ENCODE measurements at places on chromosomes 2 and 18. TPM values are rescaled to one million over a fixed set of nuclear protein-coding genes. Genes with fewer than 3 reads are reported as not detected.

The ZNF521 gene
- 11.3 TPM for total RNA-seq

The CYS1 gene
- total RNA-seq, result 0.09 TPM

The DLX1 gene
- total RNA-seq, result not detected

The C2orf92 gene
- total RNA-seq, result 12.8 TPM

The CKAP2L gene
- total RNA-seq, result 8.0 TPM

The HOXD13 gene
- not detected for total RNA-seq

The NR4A2 gene
- total RNA-seq, result 1.3 TPM

The LIMS3 gene
- total RNA-seq, result not detected

The GALNT14 gene
- total RNA-seq, result 18.6 TPM

The CCL20 gene
- 57.2 TPM for total RNA-seq

The EMILIN2 gene
- total RNA-seq, result 3.6 TPM

The NOL4 gene
- not detected for total RNA-seq

The KCNE4 gene
- total RNA-seq, result 0.27 TPM

The GALNT13 gene
- total RNA-seq, result 0.11 TPM

The HNMT gene
- 10.6 TPM for total RNA-seq

The TCF23 gene
- total RNA-seq, result not detected

The NPAS2 gene
- 64.2 TPM for total RNA-seq

The C18orf54 gene
- total RNA-seq, result 0.34 TPM

The DPYSL5 gene
- not detected for total RNA-seq

The SERPINB11 gene
- 2.1 TPM for total RNA-seq

The SANBR gene
- total RNA-seq, result 2.8 TPM

The LYPD6B gene
- total RNA-seq, result 3.1 TPM

The OXER1 gene
- 0.18 TPM for total RNA-seq

Measured in esophagus squamous epithelium (tissue), 5 donors.